Frontal cortex (tissue), 4 donors: ENCODE measurements at places on chromosomes 2 and 18. TPM values are rescaled to one million over a fixed set of nuclear protein-coding genes. Genes with fewer than 3 reads are reported as not detected.

DNA sequence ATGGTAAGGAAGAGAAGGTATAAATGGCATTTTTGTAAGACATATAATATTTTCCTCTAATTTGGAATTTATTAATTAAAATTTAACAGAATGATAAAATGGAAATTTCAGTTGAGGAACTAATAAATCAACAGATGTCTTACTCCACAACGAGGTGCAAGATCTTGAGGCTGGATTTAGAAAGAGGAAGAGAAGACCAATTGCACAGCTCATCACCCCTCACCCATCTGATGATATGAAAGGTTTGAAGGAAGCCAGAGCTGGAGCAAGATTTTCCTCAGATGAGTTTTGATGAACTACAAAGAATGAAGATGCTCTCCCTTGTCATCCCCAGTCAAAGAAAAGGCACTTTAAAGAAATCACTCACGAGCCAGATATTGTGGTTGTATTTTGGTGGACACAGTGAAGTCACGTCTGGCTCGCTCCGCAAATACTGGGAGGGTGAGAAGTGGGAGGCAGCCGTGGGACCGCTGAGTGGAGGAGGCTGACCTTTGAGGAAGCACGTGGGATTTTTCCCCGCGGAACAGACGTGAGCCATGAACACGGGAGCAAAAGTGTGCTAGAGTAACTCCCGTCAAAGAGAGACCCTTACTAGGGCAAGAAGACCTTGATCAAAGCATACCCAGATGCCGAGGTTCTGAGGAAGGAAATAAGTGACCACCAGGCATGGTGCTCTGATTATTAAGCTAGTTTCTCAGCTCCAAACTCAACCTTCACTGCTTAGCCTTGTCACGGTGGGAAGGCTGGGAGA lies 511.4 kb downstream of the RNF144A start:
- DNase-seq = no peak

GRCh38 chr2:72932045-72932740 lies 14.9 kb downstream of the EMX1 start:
- no peak for DNase-seq

Gene ADGRF3
- total RNA-seq = under 0.01 TPM

DNA sequence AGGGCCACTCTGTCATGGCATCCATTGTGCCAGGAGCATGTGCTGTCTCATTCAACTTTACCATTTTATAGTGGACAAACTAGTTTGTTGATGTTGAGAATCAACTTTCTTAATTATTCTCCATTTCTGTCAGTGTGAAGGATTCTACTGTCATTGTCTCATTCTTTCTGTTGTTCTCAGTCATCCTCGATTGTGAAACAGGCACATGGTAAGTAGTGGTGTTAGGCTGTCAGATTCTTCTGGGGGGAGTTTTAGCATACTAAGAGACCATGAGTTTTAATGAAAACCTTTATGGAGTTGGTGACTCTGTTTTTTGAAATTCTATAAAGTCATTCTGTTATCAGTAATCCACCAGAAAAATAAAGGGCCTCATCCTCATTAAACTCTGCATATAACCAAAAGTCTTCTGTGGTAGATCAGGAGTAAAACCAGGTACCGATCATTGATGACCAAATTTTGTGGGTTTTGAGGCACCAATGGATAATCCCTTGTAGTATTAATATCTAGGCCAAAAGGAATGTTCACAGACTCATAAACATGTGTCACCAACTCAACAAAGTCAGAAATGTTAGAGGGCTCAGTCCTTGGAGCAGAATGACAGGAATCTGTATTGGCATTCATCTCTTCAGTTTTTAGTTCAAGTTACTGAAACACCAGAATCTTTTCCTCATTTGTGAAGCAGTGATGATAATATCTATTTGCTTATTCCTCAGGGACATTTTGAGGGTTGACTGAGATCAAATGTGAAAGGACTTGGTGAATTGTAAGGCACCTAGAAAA lies 73.2 kb downstream of the CERS6 start:
- no peak for DNase-seq

GRCh38 chr2:55138014-55138881 lies 88.0 kb upstream of the RTN4 start:
- no peak for DNase-seq

GRCh38 chr2:121390082-121390692 lies 105.2 kb upstream of the TFCP2L1 start:
- no peak for DNase-seq

- no peak for DNase-seq
These were observed 185.0 kb downstream of the PRPF40A start for GRCh38 chr2:152532241-152532640.

GRCh38 chr2:42286268-42286946 lies 74.6 kb downstream of the COX7A2L start:
- no peak for DNase-seq

DNA sequence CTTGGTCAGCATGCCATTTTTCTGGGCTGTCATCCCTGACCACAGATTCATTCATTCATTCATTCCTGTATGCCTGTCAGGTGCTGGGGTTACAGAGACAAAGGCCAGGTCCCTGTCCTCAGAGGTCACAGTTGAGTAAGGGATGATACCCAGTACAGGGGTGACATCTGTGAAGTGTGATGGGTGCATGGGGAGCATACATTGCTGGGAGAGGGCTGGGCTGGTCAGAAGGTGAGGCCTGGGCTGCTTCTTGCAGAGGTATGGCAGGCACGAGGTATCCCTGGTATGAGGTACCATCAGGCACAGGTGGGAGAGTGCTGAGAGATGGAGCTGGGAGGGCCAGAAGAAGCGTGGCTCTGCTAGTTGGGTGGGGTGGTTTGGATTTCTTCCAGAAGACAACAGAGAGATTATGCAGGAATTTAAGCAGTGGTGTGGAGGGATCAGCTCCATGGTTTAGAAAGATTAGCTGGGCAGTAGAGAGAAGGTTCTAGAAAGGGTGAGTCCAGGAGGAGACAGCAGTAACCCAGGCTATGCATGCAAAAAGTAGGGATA lies 181.9 kb upstream of the HAAO start:
- no peak for DNase-seq
